CD4-positive, alpha-beta memory T cell (primary cell): ENCODE measurements at places on chromosomes 2 and 18. TPM values are rescaled to one million over a fixed set of nuclear protein-coding genes. Genes with fewer than 3 reads are reported as not detected.

GRCh38 chr2:216493334-216493685 lies 5.3 kb upstream of the RPL37A start:
- DNase-seq: no peak

The C2orf81 gene
- total RNA-seq: 7.5 TPM

DNA sequence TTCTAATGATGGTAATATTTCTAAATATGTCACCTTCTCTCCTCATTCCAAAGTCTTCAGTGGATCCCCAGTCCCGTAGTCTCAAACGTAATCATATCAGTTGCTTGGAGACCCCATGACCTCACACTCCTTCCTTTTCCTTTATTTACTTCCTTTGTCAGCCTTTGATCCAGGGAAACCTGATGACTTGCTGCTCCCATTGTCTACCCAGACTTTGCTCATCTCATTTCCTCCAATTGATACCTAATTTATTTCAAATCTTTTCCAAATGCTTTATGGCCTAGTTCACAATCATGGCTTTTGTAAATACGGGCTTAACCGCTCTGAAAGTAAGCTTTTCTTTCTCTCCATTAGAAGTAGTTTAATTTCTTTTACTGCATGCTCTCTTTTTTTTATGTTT lies 402.4 kb upstream of the CYRIA start:
- DNase-seq: no peak

The UGT1A8 gene
- not detected for total RNA-seq

The MLPH gene
- total RNA-seq: not detected

DNA sequence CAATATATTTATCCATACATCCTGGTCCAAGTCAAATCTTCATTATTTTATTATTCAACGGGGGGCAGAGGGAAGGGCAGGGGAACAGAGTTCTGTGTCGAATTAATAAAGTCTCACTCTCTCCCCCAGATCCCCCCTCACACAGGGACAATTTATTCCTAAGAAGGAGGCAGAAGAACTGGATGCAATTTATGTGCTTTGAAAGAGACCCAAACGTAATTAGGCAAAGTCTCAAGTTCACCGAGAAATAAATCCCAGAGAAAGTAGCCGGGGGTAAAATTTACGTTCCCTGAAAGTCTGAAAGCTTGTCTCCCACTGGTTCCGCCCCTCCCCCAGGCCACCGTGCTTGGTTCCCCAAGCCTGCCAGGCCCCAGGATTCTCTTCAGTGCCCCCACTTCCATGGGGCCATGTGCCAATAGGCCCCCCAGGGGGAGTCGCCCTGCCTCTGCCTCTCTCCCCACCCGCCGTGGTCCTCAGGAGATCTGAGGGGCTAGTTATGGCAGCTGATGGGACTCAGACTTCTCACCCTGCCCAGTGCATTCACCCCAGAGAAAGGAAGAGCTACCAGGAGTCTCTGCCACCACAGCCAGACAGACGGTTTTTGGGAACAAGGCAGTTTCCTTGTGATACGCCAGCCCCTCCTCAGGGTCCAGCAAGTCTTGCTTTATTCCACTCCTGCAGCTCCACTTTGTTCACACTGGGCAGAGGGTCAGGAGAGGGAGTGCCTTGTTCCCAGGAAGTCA lies 215.5 kb downstream of the CYP26B1 start:
- DNase-seq: no peak

DNA sequence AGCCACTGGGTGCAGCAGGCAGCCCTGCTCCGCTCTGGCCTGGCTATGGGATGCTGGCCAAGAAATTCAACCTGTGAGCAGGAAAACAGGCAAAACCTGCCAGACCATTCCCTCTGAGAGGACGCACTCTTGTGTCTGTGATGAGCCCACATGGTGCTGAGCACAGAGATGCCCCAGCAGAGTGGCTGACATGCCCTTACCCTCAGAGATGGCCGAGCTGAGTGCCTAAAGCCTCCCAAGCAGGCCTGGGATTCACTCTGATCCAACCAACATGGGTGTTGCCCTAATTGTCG lies 34.3 kb upstream of the TAF1B start:
- DNase-seq: no peak

DNA sequence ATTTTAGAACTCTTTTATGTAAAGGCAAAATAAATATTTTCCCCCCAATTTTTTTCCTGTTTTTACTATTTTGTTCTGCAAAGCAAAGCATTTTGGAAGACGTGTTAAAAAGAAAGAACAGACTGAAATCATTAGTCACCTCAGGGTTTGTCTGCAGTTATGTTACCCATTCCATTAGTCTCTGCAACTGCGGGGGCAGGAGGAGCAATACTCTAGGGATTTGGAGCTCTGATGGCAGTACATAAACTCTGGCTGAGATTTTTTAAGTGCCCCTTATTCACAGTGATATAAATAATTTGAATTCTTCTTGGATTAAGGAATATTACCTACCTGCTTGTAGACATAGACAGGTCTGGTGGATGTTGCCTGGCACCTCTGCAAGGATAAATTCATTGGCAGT lies 88.0 kb upstream of the CELF4 start:
- DNase-seq: no peak

DNA sequence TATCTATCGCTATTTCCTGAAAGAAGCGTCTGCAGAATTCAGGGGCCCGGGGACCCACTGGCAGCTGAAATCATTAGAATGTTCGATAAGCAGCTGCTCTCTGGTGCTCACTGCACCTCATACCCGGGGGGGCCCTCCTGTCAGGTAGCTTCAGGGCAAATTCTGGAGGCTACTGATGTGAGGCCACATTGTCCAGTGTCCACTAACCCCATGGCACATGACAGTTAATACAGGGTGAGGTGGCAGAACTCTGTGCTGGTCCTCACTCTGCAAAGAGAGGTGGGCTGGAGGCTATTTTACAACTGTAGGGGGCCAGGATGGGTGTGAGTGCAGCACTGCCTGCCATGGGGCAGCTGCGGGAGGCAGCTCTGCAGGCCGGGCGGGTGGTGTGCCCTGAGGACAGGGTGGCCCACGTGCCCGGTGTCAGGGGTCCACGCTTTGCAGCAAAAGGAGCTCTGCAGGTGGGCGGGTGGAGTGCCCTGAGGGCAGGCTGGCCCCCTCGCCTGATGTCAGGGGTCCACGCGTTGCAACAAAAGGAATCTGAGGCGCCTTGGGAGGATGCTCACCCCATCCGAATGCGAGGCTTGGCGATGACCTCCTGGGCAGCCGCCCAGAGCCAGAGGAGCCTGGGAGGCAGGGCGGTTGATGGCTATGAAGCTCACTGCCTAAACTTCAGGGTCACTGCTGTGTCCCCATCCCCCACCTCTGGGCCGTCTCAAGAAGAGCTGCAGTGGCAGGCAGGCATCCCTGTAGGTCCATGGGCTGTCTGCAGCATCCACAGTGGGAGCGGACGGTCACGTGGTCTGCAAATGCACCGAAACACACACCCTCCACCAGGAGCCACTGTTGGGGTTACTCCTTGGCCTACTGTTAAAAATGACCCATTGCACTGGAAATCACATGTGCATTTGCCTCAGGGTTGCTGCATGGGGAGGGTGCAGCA lies 207.0 kb upstream of the SALL3 start:
- no peak for DNase-seq

The MITD1 gene
- total RNA-seq: 79.1 TPM

DNA sequence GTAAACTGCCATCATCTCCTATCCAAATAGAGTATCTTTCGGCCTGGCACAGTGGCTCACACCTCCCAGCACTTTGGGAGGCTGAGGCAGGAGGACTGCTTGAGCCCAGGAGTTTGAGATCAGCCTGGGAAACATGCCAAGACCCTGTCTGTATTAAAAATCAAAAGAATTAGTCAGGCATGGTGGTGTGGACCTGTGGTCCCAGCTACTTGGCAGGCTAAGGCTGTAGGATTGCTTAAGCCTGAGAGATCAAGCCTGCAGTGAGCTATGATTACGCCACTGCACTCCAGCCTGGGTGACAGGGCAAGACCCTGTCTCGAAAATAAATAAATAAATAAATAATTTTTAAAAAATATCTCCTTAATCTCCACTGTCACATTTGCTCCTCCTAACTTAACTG lies 14.7 kb upstream of the ARPC2 start:
- no peak for DNase-seq

The GLI2 gene
- not detected for total RNA-seq

DNA sequence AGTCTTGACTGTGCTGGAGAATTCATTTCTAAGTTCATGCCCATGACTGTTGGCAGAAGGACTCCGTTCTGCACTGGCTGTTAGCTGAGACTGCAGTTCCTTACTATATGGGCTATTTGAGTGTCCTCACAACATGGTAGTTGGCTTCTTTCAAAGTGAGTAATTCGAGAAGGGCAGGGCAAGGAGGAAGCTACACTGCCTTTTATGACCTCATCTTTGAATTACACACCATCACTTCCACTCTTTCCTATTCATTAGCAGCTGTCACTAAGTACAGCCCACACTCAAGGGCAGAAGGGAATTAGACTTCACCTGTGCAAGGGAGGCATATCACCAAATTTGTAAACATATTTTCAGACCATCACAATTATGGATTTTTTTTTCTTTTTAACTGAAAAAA lies 55.9 kb upstream of the EPAS1 start:
- no peak for DNase-seq

GRCh38 chr2:98637401-98638147 lies 29.2 kb downstream of the UNC50 start:
- peak; percentile 59 for DNase-seq

The TMEM178A gene
- not detected for total RNA-seq

The OSR1 gene
- not detected for total RNA-seq

The EVX2 gene
- total RNA-seq: not detected

GRCh38 chr2:39469807-39470206 lies 32.7 kb upstream of the MAP4K3 start:
- no peak for DNase-seq

DNA sequence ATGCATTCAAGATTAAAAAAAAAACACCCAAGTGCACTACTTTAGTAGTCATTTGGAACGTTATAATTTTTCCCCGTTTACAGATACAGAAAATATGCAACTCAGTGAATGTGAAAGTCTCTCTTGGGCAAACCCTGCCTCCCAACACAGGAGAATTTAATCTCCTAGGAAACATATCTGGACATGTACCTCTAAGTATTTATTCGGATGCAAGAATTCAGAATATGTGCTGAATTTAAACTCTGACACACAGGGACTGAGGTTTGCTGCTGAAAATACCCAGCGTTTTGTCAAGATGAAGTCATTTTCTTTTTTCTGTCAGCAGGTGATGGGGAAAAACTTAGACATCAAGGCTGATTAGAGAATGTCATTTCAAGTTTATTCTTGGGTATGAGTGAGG lies 105.4 kb downstream of the ACKR3 start:
- no peak for DNase-seq

GRCh38 chr2:128607911-128608506 lies 289.3 kb upstream of the HS6ST1 start:
- no peak for DNase-seq
